Effector memory CD8-positive, alpha-beta T cell (primary cell): ENCODE measurements at places on chromosomes 4 and X.
A peak's percentile ranks its signal among the peaks of the same experiment; 100 is the strongest.

DNA sequence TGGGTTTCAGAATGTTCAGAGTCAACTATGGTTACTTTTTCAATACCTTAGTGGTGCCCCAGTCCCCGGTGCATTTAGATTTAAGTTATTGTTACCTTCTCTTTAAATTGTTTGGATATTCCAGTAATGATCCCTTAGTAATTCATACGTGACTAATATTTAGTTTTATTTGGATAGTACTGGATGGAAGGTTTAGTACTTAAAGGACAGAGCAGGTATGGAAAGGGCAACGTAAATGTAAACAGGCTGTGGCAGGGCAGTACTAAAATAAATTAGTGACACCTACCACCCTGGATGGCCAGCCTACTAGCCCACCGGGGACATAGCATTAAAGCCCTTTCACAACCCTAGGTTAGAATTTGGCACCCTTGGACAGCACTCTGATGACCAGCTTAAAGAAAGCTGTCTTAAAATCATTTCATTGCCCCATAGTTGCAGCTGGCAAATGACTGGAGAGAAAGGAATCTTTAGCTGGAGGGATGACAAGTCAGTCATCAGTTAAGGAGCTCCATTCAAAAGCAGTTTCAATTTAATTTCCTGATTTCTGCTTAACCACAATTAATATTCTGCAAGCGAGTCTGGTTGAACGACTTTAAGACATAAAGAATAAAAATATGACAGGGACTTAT is 16.4 kb downstream of the PLP1 start:
- no peak for DNase-seq

DNA sequence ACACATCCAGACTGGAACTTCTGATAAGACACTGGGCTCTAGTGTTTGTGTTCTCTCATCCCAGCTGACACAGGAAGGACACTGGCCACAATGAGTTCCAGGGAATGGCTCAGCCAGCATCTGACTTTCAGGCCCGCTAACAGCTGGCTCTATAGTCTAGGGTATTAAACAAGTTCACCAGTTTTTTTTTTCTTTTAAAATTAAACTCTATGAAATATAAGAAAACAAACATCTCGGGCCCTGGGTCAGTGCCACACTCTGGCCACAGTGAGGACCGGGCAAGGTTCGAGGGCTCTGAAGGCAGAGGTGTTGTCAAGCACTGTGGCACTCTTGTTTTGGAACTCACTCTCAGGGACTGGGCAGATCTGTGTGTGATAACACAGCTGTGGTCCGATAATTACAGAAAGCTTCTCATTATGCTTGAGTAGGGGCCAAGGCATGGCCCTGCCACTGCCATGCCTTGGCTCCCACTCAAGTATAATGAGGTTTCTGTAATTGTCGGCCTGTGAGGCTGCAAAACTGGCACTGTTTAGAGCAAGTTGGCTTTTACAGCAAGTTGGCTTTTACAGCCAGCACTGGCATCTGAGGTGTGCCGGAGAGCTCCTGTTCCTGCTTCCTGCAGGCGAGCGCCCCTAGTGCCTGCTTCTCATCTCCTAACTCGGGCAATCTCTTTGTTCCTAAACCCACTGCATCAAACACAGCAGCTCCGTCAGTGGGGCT is 62.8 kb downstream of the PPP1R2C start:
- DNase-seq = no peak

- DNase-seq = no peak
Observed at GRCh38 chr4:8380511-8381415, 59.8 kb downstream of the ACOX3 start.

GRCh38 chr4:169024762-169025161 is 14.7 kb upstream of the CBR4 start:
- DNase-seq = no peak

DNA sequence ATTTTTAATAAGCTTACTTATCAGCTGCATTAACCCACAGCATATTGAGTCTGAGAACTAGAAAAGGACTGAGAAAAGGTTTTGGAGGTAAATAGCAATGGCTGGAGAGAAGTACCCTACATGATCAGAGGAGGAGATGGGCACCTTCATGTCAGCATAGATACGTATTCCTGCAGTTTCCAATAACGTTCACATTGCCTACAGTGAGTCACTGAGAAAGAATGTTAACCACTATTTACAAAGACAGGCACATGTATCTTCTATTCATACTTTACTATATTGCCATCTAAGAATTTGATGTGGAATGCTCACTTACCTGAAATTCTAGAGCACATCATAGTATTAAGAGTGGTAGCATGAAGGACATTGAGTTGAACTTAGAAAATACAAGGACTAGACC is 92.5 kb downstream of the TLL1 start:
- DNase-seq = no peak

GRCh38 chr4:96162636-96163035 is 322.7 kb downstream of the PDHA2 start:
- DNase-seq = no peak

DNA sequence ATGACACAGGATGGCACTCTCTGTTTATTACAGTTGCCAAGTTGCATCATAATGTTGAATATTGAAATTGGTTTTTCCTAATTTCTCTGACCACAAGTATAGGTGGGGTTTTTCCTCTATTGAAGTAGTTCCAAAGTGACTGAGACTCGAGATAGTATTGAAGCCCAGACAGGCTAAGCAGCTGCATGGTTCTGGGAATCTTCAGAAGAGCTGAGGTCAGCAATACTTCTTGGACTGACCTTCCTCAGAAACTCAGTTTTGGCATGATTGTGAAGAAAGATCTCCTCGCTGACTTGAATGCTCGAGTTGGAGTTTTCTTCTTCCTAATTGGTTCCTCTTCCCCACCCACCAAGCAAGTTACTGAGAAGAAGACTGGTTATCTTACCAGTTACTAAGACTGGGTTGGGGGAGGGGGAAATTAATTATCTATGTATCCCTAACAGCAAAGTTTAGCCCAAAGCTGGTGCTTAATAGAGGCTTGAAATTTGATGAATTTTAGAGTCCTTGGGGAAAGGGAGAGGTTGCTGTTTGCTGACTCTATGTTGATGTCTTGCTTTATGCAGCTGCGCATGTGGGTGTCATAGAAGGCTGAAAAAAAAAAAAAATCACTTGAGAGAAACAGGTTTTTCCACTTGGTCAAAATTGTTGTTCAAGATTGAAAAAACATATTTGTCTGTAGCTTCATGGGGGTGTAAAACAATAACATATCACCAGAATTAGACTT is 91.1 kb downstream of the P2RY10 start:
- DNase-seq = no peak

GRCh38 chrX:9940421-9940820 is 26.7 kb upstream of the CLDN34 start:
- no peak for DNase-seq

DNA sequence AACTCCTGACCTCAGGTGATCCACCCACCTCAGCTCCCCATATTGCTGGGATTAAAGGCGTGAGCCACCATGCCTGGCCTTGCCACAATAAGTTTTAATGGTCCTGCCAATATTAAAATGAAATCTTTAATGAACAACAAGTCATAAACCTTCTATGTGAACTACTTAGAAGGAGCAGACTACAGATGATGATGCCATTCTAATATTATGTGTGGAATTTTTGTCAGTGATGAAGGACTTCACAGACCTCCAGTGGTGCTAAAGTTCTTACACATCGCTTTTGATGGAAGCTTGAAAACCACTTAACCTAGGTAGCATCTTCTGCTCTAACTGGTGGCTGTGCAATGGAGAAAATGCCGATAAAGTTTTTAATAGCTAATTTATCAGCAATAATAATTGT is 331.4 kb downstream of the CCSER1 start:
- DNase-seq = no peak

- no peak for DNase-seq
Observed at GRCh38 chr4:168263039-168263438, 55.5 kb downstream of the DDX60 start.

GRCh38 chr4:153785910-153786721 is 2.8 kb downstream of the SFRP2 start:
- no peak for DNase-seq

- no peak for DNase-seq
Observed at GRCh38 chr4:78033861-78034260, 23.3 kb upstream of the FRAS1 start.

DNA sequence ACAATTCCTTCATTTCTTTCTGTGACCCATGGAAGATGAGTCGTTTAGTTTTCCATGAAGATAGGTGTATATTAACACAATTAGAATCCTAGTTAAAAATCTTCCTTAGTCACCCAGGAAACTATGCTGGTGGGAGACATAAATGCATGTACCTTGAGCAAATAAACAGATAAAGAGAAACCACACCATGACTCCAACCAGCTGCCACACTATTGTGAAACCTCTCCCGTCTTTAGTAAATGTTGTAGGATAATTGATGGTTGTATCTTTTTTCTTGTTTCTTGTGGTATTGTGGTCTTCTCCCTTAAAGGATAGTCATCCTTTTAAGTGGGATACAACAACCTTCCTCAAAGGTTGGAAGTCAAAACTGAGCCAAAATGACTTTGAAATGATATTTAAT is 103.8 kb upstream of the LEF1 start:
- no peak for DNase-seq

DNA sequence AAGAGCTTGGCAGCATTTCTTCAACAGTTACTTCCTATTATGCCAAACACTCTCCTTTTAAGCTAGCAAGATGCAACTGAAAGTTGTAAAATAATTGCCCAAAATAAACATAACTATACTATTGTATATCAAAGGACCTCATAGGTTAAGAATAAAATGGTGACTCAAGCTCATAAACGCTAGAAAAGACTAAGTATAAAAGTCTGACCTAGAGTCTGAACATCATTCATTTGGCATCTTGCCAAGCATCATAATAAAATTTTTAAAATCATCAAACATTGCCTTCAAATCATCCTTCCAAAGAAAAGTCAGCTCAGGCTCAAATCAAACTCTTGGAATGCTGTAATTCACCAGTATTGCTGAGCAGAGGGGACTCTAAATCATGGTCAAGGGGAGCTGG is 281.2 kb downstream of the QDPR start:
- no peak for DNase-seq

DNA sequence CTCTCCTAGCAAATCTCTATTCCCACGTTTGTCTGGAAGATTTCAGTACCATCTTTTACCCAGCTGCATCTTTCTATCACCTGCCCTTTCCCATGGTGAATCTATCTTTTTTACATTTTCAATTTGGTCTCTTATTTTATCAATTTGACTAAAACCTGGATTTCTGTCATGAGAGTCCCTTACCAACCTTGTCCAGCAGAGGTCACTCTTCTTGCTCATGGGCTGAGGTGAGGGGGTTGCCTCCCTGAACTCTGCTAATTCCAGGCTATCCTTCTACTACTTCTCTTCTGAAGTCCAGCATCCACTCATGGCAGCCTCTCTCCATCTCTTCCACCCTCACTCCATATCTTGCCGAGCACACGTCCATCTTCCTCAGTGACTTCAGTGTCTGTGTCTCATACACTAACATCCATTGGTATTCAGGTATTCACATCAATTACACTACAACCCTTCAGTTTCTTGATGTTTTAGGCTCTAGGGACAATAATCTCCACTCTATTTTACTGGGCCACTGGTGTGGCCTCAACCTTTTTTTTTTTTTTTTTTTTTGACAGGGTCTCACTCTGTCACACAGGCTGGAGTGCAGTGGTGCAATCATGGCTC is 17.8 kb upstream of the ZNF827 start:
- DNase-seq = peak; percentile 34

DNA sequence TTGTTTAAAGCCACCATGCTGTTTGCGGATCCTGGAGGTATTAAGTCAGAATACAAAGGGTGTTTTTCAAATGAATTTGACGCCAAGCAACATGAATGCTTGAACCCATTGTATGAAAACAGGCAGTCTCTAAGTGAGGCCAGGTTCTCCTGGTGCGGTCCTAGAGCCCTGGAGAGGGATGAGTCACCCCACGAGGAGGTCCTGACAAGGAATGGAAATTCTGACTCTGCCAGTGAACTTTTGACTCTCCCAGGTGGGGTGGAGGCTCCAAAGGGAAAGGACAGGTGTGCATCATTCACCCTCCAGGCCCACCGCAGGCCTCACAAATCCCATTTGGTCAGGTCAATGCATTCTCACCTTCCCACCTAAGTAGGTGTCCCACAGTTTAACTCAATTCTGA is 1.5 kb downstream of the TRIM2 start:
- no peak for DNase-seq

DNA sequence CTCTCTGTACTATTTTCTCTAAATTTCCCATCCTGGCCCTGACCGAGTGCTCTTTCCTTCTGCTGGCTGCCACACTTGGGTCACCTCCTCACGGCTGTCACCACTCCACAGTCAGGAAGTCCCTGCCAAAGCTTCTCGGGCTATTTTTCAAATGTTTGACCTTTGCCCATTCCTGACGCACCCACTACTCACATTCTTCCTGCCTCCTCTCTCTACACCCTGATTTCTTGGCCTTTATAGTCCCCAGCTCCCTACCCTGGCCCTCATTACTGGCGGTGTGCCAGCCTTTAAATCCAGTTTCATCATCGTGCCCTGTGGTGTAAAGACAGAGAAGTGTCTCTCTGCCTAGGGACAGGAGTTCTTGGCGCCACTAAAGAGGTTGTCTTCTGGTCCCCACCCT is 46.4 kb upstream of the GATB start:
- no peak for DNase-seq
